ENCODE measurements at places on chromosomes 2 and 18. TPM values are rescaled to one million over a fixed set of nuclear protein-coding genes. Genes with fewer than 3 reads are reported as not detected.

GRCh38 chr18:60411715-60412114 lies 39.1 kb upstream of the MC4R start:
- H3K27ac ChIP-seq, result no peak overlapping the region
- no peaks in the 10 kb centered on the region for H3K4me1 ChIP-seq
- peak; percentile 4 for DNase-seq
- no peaks in the 10 kb centered on the region for H3K27me3 ChIP-seq

GRCh38 chr2:88590998-88591613 lies 36.2 kb downstream of the EIF2AK3 start:
- H3K27me3 ChIP-seq, result no peaks in the 10 kb centered on the region
- H3K4me3 ChIP-seq, result no peak overlapping the region
- H3K27ac ChIP-seq, result no peak overlapping the region

GRCh38 chr2:159089543-159089942 lies 121.1 kb downstream of the TANC1 start:
- H3K27ac ChIP-seq, result peak overlapping the region; percentile 76
- H3K4me3 ChIP-seq, result no peak overlapping the region
- peak; percentile 73 for DNase-seq
- peaks cover 73% of the 10 kb centered on the region for H3K4me1 ChIP-seq

The CYRIA gene
- polyA plus RNA-seq, result 7.0 TPM

The RMND5A gene
- polyA plus RNA-seq, result 33.7 TPM

The ALK gene
- polyA plus RNA-seq, result 0.08 TPM

All from muscle of leg (tissue), 16 donors.